NCI-H69 (cell line): ENCODE measurements at places on chromosomes 7 and 10.

GRCh38 chr10:97673736-97674525 lies 13.1 kb downstream of the AVPI1 start:
- peak; percentile 17 for DNase-seq

GRCh38 chr10:82464966-82465365 lies 590.0 kb downstream of the NRG3 start:
- peak; percentile 54 for DNase-seq

GRCh38 chr10:3886191-3886590 lies 101.2 kb upstream of the KLF6 start:
- DNase-seq = no peak

DNA sequence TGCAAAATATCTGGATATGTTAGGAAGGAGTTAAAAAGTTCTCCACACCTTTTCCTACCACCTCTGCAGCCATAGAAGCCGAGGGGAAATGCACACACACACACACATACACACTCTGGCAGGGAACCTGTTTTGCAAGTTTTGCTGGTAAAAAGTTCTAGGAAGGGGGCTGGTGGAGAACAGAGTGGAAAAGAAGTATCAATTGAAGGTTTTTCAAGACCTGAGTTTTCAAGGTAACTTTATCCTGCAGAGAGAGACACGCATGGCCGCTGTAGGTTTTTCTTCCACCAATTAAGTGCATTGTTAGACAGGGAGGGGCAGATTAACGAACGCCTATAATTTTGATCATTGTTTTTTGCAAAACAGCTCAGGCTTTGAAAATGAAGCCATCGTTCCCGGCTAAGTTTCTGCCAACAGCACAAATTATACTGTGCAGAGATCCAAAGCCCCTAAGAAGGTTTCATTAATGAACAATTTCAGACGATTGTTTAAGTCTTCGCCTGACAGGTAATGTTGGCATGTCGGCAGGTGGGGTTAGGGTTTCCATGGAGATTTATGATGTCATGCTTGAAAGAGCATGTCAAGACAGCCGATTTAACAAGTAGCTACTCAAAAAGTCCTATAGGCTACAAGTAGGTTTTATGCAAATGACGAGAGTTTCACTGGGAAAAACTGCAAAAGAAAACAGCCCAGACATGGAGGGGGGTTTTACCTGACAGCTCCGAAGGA lies 29.7 kb downstream of the KIAA1217 start:
- DNase-seq = no peak

GRCh38 chr10:87500646-87501048 lies 4.0 kb upstream of the MINPP1 start:
- DNase-seq = no peak

- DNase-seq = peak; percentile 97
Measured at GRCh38 chr7:12729112-12729511, 41.7 kb downstream of the ARL4A start.

GRCh38 chr7:95549818-95550529 lies 46.3 kb downstream of the PDK4 start:
- DNase-seq = peak; percentile 90

DNA sequence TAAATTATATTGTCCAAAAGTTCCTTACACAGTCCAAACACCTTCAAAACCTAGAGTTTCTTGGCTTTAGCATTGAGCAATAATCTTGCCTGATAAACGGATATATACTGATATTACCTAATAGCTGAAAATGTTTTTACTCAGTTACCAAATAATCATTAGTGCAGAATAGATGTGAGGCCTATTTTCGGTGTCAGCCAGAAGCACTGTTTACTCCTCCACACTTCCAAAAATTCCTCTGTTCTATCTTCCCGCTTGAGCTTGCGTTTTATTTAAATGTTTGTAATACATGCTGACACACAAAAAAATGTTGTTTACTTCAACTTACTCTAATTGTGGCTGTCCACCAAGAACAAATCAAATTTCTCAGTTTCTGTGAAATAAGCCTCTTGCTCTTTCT lies 606.2 kb upstream of the TEX47 start:
- DNase-seq = no peak

DNA sequence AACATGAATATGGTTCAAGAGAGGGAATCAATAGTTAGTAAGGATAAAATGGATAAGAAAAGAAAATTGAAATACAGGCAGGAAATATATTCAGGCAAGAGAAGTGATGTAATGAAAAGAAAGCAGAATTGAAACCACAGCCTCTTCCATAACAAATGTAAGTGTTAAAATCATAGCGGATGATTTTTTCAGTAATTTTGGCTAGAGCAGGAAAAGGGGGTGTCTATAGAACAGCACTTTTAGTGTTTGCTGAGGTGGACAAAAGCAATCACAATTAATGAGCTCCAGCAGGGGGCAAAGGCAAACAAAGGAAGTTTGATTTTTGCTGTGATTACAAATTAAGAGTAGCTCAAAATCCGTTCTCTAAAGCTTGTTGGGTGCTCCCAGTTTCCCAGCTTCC lies 79.0 kb downstream of the TRIL start:
- DNase-seq = peak; percentile 84

GRCh38 chr7:45872116-45873034 lies 507 bp downstream of the CCDC201 start:
- DNase-seq = peak; percentile 25

DNA sequence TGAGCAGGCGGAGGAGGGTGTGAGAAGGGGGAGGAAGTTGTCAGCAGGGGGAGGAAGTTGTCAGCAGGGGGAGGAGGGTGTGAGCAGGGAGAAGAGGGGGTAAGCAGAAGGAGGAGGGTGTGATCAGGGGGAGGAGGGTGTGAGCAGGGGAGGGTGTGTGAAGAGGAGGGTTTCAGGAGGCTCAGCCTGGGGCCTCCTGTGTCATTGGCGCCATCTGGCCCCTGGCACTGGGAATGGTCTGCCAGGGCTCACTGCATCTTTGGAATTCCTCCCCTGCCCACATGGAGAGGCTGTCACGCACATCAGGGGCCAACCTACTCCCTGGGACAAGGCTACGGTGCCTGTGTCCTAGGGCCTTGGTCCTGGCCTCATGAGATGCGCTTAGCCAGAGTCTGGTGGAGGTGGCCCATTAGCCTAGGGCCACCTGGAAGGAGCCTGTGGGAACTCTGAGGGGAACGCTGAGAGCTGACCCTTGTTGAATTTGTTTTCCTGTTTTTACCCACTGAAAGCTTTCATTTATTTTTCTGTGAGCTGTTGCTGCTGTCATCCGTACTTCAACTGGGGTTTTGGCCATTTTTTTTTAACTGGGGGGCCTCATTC lies 18.0 kb downstream of the CAMK2B start:
- DNase-seq = peak; percentile 90

- no peak for DNase-seq
Measured at GRCh38 chr10:3622427-3622826, 162.6 kb downstream of the KLF6 start.

- no peak for DNase-seq
Measured at GRCh38 chr7:138387755-138388475, 72.1 kb upstream of the TRIM24 start.

- no peak for DNase-seq
Measured at GRCh38 chr7:24923172-24923865, 56.7 kb downstream of the OSBPL3 start.

- peak; percentile 49 for DNase-seq
Measured at GRCh38 chr10:96673318-96674099, 46.8 kb downstream of the PIK3AP1 start.

GRCh38 chr7:75925717-75926435 lies 10.9 kb downstream of the POR start:
- no peak for DNase-seq

DNA sequence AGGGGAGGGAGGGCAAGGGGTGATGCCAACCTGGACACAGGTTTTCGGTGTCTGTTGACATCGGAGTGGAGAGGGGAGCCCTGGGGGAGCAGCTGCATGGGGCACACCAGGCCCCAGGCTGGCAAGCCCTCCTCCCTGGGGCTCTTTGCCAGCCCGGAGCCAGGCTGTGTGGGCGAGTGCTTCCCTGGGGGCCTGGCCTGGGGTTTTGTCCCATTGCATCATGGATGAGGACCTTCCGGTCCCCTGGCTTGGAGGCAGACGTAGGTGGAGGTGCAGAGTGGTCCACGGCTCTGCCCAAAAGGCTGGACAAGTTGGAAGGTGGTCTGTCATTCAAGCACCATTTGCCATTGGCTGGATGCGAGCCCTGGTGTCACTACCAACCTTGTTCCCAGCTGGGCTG lies 34.8 kb downstream of the ZMIZ1 start:
- no peak for DNase-seq

DNA sequence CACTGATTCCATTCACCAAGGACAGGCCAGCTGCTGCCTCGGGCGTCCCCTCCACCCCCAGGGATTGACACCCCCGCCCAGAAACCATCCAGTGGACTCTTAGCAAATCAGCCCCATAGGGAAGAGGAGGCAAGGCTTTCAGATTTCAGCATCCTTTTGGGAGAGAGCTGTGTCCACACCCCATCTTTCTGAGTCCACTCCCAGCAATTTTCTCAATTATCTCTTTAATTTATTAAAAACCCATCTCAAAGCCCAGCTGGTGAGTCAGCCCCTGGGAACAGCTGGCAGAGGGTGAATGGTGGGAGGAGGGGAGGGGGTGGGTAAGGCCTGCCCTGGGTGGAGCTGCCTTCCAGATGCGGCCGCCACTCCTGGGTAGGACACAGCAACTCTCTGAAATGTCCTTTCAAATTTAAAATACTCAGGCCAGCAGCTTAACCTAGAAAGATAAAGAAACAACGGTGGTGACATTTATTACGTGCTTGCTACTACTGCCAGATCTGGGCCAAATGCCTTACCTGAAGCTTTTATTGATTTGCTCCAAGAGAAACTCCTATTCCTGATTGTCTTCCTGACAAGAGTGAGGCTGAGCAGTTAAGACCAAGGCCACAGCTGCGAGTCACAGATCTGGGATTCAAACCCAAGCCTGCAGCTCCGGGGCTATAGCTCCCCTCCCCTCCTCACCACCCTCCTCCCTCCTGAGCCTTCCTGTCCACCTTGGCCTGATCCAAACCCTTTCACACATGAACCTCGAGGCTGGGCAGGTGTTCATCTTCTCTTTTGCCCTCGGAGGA lies 120.4 kb downstream of the RGS10 start:
- DNase-seq = peak; percentile 77

DNA sequence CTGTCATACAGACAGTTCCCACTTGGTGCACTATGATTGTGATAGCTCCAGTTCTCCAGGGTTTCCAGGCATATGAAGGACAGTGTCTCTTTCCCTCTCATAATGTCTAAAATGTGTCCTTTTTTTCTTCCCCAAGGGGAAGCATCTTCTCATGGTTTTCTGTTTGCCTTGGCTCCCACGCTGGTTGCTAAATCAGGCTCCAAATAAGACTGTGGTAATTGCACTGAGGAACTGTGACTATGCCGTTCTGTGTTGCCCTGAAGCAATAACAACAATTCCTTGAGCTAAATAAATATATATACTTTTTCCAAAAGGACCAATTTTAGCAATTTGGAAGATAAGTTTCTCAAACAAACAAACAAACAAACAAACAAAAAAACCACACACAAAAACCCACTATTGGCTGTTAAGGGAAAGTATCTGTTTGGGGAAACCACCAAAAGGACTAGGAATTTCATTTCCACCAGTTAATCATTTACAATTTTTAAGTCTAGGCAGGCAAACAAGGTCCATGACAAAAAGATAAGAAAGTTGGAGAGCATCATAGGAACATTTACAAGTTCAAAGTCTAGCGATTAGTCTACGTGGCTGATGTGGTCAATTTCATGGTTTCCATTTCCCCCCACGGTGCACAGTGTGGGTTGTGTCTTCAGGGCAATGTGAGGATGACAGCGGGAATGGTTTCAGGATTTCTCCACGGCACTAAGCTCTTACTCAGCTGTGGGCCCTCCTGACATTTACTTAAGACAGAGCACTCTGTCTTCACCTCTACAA lies 62.4 kb downstream of the THNSL1 start:
- no peak for DNase-seq

- DNase-seq = no peak
Measured at GRCh38 chr10:121237718-121238117, 360.5 kb downstream of the FGFR2 start.

DNA sequence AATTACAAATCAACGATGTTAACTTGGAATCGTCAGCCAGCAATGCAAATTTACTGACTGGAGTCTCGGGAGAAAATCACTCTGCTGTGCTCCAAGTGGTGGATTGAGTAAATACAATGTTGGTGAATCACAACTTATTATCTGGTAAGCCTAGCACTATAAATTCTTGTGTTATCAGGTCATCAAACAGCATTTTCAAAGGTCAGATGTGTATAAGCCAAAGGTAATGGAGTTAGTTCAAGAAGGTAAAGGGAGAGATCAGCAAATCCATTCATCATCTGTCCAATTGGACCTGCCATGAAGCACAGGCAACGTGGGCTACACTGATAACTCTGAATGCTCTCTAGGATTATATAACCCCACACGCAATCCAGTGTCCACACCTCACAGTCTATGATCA lies 13.9 kb downstream of the CUBN start:
- no peak for DNase-seq

DNA sequence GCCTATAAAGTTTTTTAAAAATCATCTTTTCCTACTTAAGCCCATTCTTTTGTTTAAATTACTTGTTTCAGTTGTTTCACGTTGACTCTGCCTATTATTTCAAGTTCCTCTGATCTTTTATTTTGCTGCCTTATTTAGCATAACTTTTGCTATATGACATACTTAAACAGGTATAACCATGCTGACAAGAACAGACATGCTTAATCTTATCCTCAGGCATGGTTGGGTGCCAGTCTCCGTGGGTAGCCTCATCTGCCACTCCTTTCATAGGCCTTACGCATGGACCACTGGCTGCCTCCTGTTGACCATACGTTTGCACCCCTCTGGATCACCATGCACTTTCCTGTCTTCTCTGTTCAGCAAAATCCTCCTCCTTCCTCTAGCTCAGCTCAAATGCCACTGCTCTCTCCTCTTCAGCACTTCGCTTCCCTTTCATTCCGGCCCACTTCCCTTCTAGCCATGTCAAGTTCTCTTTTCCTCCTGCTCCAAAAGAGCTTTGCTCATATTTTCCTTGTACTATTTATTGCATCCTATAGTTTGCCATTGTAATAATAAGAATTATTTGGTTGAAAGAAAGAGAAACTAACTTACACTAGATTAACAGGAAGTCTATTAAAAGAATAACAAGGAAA lies 10.0 kb upstream of the TSPAN33 start:
- no peak for DNase-seq

DNA sequence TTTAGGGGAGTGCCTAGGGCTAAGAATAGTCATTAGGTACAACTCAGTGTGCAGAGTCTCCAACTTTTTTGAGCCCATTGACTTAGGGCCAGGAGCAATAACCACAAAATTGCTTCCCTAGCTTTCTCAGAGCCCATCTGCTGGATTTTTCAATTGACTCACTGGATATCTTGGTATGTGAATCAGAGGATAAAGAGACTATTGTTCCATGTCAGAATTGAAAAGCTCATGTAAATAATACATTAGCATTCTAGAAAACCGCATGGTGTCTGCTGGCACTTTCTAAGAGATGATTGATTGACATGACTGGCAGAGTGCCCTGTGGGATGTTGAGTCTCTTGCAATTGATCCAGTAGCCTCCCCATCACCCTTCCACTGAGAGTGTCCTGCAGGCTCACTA lies 246.2 kb downstream of the CCDC7 start:
- no peak for DNase-seq

GRCh38 chr7:85336086-85336485 lies 149.2 kb upstream of the SEMA3D start:
- DNase-seq = no peak

- no peak for DNase-seq
Measured at GRCh38 chr7:134364619-134365037, 47.9 kb upstream of the SLC35B4 start.
